ENCODE measurements at places on chromosomes 7 and 10. TPM values are rescaled to one million over a fixed set of nuclear protein-coding genes. Genes with fewer than 3 reads are reported as not detected.

Gene SNX10
- 13.4 TPM for total RNA-seq

DNA sequence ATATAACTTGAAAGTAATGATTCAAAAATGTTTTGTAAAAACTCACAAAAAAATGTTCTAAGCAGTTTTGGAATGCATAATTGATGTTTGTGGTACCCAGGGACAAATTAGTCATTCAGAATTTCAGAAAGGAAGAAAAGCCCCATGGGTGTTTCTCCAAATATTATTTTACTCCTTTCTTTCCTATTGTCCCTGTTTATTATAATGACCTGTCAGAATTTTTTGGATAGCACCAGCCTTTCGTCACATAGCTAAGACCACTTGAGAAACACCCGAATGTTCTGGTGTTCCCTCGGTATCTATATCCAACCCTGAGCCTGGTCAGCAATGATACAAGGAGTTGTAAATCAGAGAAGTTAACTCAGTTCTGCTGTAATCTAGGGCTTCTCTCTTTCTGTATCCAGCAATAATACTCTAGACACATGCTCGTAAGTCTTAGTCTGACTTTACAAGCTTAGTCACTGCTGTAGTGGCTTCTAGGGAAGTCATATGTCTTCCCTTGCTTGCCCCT is 64.8 kb upstream of the MEOX2 start:
- no peak for DNase-seq

- no peak for DNase-seq
Observed at GRCh38 chr10:96752375-96752774, 32.1 kb upstream of the PIK3AP1 start.

DNA sequence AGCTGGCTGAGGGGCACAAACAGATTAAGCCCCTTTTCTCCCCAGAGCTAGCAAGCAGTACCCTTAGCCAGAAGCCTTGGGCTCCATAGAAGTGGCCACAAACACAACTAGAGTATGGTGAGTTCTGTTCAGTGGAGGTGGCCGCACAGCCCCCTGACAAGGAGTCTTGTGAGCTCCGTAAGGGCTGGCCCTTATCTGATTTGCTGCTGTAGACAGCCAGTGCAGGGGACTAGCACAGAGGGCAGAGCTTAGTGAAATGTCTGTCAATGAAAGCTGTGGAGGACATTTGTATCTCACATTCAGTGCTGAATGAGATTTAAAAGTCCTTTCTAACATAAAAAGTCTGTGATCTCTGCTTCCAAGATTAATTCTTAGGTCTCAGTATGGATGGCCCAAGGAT is 137.3 kb downstream of the AUTS2 start:
- DNase-seq = no peak

Gene CHST12
- 7.2 TPM for total RNA-seq

Gene HYAL4
- not detected for total RNA-seq

- DNase-seq = no peak
Observed at GRCh38 chr7:145462463-145462862, 626.6 kb upstream of the TPK1 start.

Gene HOXA11
- total RNA-seq = 1.9 TPM

Gene CLCN1
- total RNA-seq = 0.29 TPM

DNA sequence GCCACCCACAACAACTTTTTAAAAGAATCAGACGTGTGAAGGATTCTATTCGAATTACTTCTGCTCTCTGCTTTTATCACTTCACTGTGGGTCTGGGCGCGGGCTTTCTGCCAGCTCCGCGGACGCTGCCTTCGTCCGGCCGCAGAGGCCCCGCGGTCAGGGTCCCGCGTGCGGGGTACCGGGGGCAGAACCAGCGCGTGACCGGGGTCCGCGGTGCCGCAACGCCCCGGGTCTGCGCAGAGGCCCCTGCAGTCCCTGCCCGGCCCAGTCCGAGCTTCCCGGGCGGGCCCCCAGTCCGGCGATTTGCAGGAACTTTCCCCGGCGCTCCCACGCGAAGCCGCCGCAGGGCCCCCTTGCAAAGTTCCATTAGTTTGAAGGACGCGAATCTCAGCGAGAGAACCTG is 461 bp upstream of the HTRA1 start:
- no peak for DNase-seq

Gene FBXW4
- 95.7 TPM for total RNA-seq

- DNase-seq = no peak
Observed at GRCh38 chr7:156493942-156494341, 146.6 kb upstream of the RNF32 start.

Gene PLA2G12B
- total RNA-seq = not detected

DNA sequence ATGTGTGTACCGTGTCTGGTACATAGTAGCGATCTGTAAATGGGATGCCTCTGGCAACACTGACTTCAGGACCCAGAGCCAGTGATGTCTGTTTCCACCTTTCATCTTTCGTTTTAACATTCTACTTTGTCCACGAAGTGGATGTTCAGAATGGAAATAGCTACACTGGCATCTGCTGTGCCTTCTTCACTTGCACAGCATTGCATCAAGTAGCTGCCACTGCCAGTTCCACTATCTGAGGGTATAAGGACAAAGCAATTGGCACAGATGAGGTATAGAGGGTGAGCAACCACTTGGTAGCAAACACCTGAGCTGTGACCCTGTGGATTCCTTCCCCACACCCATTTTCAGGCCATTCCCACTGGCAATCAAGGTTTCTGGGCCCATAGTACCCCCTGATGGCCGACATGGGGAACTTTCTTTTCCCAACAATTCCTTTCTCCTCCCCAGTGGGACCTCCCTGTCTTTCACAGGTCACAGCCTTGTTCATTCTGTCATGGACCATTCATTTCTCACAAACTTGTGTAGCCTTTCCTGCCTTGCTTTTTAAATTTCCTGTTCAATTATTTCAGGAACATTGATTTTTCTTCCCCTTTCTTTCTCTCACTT is 4.0 kb downstream of the ITGA8 start:
- DNase-seq = no peak

Gene EPO
- total RNA-seq = not detected

Gene ANKRD61
- total RNA-seq = 0.33 TPM

Gene RNF32
- 1.3 TPM for total RNA-seq

Gene NPSR1
- total RNA-seq = not detected

DNA sequence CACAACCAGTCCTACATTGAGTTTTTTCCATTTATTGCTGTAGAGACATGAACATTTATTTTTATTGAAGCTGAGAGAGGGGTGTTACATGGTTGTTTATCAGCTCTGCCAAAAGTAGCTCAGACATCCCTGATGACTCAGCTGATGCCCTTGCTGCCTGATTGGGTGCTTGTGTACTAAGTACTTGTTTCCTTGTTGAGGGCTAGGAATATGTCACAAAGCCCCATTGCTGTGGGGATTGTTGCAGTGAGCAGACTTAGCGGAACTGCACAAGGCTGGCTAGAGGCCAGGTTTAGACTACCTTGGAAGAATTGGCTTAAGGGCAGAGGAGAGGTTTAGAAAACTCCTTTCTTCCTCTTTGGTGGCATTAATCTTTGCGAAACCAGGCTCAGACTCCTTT is 110.6 kb downstream of the AUTS2 start:
- DNase-seq = no peak

Gene MPP7
- total RNA-seq = 18.0 TPM

DNA sequence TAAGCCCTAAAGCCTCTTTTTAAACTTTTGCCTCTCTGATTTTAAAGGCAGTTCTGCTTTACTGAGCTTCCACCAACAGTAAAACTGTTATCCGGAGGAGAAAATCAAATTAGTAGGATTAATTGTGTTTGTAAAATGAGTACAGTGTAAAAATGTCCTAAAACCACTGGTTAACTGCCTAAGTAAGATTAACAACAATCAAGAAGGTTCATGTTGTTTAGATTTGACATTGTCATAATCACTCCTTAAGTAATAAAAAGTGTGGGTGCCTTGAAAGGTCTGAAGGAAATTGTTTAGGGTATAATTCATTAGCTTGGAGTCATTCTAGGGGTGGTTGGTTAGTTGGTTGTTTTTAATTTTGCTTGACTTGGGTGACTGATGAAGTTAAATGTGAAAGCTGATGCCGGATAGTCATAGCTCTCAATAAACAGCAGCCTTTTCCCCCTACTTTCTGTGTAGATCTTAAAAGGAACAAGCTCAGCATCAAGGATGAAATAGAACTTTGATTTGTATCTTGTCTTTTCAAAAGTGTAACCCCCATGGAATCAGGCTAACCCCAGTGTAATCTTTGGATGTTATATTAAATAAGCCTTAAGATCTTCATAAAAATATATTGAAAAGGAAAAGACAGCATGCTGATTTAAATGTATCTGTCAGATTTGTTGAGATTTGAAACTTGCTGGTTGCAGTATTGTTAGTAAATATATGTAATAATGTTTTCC is 148.3 kb downstream of the ARID5B start:
- DNase-seq = no peak

DNA sequence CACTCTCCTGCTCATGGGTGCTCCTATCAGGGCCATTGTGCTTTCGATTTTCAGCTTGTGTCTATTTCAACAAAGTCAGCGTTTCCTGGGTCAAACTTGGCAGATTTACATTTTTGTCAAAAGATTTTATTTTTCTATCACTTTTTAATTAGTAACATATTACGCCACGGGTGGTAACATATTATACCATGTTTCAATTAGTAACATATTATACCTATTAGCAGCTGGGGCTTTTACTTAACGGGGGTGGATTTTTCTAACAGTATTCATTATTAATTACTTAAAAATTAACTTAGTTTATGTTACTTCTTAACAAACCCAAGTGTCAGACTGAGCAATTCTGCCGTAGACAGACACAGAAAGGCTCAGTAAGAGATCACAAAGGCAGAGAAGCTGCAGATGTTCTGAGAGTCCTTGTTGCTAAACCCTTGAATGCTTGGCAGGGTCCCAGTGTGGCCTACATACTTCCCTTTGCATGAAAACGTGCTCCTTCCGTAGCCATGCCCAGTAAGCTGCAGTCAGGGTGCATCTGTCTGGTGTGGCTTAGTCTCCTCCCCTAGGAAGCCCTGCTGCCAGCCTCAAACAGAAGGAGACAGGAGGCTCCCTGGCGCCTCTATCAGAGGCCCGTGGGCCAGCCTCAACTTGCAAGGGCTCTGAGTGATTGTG is 263.1 kb upstream of the CXCL12 start:
- peak; percentile 24 for DNase-seq
